Stimulated activated CD4-positive, alpha-beta T cell treated with anti-CD3 and anti-CD28 coated beads, Interleukin-12 subunit alpha, Interleukin-12 subunit beta, amount 100 ng/mL, for 4 hours (primary cell): ENCODE measurements at places on chromosomes 7 and 10.

GRCh38 chr7:25850735-25851134 is 301.3 kb upstream of the NFE2L3 start:
- DNase-seq: no peak

- no peak for DNase-seq
Observed at GRCh38 chr7:47893238-47893637, 55.0 kb downstream of the PKD1L1 start.

- no peak for DNase-seq
Observed at GRCh38 chr7:4661871-4662270, 20.2 kb upstream of the FOXK1 start.

GRCh38 chr10:100736809-100737354 is 8.5 kb upstream of the PAX2 start:
- no peak for DNase-seq

GRCh38 chr7:104862719-104863118 is 151.3 kb upstream of the KMT2E start:
- DNase-seq: no peak

GRCh38 chr7:28890137-28890536 is 68.0 kb downstream of the TRIL start:
- no peak for DNase-seq

- no peak for DNase-seq
Observed at GRCh38 chr10:130579913-130580312, 443.7 kb downstream of the GLRX3 start.

- DNase-seq: no peak
Observed at GRCh38 chr10:89160339-89160738, 46.8 kb downstream of the CH25H start.

DNA sequence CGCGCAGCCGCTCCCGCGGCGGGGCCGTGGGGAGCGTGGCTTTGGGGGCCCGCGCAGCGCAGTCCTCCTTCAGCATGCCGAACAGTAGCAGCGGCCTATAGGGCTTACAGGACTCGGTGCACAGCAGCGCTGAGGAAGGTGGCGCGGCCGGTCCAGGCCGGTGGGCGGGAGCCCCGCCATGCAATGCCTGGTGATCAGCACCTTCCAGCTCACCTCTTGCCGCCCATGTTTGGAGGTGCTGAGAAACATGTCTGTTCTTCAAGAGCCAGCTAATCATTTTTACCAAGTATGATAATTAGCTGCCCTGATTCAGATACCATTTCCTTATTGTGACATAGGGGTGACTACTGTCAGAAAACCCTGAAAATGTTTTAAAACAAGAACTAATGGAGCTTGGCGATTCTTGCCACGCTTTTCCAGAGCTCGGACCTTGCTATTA is 33.5 kb upstream of the SFTPD start:
- DNase-seq: no peak

GRCh38 chr7:117138981-117139380 is 183.9 kb downstream of the WNT2 start:
- DNase-seq: no peak

- no peak for DNase-seq
Observed at GRCh38 chr10:38047666-38048065, 37.2 kb downstream of the ZNF33A start.

DNA sequence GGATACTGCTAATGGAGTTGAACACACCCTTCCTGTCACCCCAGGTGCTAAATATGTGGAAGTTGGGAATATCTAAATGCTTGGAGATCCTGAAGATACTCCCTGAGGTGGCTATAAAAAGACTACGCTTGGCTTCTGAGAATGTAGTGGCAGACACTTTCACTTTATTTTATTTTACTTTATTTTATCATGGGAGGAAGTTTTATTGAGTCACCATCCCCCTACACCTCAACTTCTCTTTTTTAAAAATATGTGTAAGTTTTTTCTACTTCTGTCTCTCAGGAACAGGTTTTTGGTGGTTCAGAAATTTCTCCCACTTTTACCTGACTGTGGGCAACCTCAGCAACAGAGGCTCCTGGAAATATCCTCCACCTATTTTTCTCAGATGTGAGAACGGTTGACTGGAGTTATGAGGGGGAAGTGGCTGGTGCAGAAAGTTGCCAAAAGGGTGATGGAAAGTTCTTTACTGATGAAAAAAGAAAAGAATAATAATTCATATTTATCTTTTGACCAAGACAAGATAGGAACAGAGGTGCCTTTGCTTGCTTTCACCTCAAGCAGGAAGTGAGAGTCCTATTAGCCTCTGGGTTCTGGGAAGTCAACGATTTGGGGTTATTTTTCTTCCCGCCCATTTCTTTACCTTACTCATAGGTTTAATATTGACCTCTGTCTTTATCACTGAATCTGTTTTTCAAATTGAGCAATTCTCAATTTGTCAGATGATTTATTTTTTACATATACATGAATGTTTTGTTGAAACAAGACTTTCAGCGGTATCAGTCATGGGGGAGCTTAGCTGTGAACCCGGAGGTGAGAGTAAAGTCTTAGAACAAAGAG is 103.6 kb downstream of the AHR start:
- DNase-seq: no peak

DNA sequence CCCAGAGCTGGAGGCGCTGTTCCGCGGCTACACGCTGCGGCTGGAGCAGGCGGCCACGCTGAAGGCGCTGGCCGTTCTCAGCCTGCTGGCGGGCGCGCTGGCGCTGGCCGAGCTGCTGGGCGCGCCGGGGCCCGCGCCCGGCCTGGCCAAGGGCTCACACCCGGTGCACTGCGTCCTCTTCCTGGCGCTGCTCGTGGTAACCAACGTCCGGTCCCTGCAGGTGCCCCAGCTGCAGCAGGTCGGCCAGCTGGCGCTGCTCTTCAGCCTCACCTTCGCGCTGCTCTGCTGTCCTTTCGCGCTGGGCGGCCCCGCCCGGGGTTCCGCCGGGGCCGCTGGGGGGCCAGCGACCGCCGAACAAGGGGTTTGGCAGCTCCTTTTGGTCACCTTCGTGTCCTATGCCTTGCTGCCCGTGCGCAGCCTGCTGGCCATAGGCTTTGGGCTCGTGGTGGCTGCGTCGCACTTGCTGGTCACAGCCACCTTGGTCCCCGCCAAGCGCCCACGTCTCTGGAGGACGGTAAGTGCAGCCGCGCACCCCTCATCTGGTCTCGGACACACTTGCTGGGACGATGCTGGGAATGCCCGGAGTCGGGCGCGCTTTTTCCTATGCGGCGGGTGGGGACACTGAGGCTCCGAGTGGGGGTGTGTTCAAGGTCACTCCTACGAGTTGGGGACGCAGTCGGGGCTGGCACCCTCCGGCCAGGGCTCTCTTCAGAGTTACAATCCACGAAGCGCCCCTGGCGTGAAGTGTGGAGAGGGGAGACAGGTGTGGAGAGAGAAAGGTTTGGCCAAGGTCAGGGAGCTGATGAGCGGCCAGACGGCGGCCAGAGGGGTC is 717 bp downstream of the ADCY1 start:
- DNase-seq: no peak

DNA sequence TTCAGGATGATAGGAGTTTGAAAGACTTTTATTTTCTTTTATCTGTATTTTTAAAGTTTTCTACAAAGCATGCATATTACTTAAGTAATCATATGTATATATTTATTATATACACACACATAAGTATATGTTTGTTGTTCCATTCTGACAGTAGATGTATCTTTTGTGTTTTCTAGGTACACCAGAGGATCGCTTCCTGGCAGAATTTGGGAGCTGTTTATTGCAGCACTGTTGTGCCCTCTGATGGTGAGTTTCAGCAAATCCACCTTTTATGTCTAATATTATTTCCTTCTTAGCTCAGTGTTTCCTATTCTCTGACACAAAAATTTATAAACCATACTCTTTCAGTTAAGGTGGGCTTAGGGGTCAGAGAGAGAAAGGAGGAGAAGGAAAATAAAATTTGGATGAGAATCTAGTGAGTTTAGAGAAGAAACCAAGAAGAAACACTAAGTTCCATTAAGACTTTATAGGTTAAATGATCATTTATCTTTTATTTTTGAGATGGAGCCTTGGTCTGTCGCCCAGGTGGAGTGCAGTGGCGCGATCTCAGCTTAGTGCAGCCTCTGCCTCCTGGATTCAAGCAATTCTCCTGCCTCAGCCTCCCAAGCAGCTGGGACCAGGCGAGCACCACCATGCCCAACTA is 59.2 kb upstream of the OIT3 start:
- DNase-seq: no peak

- no peak for DNase-seq
Observed at GRCh38 chr10:81127931-81128330, 590.2 kb downstream of the SH2D4B start.

DNA sequence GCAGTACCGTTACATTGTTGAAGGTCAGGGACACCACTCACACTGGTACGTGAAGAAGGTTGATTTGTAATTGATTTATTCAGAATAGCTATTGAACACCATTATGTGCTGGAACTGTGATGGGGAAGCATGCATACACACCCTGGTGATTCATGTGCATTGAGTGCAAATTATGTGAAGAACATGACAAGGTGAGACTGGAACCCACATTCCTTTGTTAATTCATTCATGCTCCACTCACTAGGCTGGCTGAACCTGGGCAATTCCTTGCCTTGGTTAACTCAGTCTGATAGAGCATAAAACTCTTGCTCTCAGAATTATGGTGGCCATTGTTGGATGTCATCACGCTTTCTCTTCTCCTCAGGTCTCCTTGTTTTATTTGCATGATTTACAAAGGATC is 67.3 kb upstream of the TPK1 start:
- no peak for DNase-seq

DNA sequence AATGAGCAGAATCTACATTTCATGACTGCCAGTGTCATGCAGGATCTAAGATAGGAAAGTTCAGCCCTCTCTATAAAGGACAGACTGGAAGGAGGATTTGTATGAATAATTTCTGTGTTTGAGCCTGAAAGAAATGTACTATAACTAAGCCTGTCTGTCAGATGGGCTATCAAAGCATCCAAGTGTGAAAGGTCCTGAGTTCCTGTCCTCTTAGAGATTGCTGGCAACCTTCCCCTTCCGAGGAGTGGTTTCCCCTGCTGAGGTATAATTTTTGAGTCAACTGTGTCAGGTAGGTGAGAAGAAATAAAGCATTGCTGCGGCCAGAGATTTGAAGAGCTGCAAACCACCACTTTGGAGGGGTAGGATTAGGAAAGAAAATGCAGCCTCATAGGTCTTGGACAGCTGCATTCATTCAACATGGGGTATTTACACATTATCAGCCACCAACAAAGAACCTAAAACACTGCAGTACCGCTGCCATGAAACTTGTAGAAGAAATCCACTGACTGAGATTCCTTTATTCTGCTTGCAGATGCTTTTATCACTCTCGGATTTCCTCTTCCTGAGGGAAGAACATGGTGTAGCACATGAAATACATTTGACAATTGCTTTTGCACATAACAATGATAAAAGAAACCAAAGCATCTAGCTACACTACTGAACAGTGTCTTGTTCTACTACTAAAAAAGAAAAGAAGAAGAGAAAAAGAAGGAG is 189.1 kb downstream of the DGKI start:
- DNase-seq: no peak

DNA sequence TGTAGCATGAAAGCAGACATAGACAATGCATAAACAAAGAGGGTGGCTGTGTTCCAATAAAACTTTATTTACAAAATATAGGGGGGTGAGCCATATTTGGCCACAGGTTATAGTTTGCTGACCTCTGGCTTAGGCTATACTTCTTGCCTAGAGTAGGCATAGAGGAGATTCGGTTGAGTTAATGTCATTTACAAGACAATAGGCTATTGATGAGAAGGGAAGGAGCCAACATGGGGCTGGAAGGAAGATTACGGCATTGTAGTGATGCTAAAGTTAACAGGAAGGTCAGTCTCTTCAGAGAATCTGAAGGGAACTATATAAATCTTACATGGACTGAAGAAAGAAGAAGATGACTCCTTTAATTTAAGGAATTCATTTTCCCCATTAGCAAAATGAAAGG is 463.5 kb downstream of the HTR7 start:
- DNase-seq: no peak

DNA sequence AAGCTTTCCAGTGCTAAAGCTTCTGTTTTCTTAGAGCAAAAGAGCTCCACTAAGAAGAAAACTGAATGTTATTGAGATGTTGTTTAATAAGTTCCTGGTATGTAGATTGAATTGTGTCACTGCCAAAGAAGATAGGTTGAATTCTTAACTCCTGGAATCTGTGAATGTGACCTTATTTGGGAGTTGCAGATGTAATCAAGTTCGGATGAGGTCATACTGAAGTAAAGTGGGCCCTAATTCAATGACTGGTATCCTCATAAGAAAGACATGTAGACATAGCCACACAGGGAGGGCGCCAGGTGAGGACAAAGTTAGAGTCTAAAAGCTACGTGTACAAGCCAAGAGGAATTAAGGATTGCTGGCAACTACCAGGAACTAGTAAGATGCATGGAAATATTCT is 732.1 kb upstream of the C7orf33 start:
- no peak for DNase-seq

DNA sequence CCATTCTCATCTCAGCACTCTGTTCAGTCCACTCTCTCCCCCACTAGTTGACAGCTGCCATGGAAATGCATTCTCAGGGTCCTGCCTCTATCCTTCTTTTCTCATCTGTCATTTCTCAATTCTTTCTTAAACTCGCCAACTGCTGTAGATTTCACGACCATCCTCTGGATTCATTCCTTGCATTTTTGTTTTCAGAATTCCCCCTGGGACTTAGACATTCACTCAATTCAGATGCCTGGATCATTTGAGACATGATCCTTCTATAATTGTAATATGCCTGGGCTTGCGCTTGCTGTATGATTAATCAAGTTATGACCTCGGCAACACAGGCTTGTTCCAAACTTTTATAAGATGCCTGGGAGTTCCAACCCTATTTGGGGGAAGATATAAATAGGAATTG is 104.5 kb downstream of the RAB11FIP2 start:
- DNase-seq: no peak

GRCh38 chr10:17963431-17963830 is 11.7 kb downstream of the SLC39A12 start:
- DNase-seq: no peak

- no peak for DNase-seq
Observed at GRCh38 chr7:46695051-46695708, 774.1 kb upstream of the IGFBP3 start.

DNA sequence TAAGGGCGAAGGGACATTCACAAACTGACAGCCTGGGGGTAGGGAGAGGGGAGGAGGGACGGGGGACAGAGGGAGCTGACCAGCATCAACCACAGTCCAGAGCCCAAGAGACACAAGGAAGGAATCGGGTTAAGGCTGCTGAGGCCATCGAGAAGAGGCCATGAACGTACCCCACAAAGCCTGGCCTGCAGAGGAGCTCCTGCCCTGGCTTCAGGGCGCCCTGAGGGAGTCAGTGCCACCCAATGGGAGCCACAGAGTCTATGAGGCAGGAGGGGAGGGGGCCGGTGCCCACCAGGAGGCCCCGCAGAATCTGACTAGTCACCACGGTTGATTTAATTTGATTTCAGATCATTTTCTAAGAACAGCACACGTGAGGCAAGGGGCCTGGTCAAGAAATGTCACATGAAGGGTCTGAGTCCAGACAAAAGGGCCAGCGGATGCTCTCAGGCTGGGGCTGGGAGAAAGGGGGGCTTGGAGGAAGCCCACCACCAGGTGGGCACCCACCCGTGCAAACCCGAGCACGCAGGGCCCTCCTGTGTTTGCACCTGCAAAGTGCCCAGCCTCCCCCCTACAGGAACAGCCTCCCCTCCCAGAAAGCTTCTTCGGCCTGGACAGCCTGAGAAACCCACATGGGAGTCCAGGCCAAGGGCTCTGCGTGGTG is 40.4 kb downstream of the CAMK2B start:
- no peak for DNase-seq

- no peak for DNase-seq
Observed at GRCh38 chr10:43961523-43962345, 313.1 kb upstream of the ZNF32 start.
